T47D (cell line): ENCODE measurements at places on chromosomes 11 and 22.

DNA sequence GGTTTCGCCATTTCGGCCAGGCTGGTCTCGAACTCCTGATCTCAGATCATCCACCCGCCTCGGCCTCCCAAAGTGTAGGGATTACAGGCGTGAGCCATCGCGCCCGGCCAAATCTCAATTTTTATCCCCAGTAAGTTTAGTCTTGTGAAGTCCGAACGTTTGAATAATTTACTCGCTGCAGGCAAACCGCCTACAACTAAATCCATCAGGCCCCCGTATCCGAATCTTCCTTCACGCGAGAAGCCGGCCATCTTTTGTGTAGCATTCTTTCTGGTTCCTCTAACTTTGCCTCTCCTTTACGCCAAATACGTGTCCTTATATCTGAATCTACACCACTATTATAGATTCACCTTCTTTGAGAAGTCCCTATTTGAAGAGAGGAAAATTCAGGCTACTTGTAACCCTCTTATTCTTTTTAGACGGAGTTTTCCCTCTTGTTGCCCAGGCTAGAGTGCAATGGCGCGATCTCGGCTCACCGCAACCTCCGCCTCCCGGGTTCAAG, 581 bp upstream of the EIF3L start:
- peak; percentile 58 for DNase-seq

DNA sequence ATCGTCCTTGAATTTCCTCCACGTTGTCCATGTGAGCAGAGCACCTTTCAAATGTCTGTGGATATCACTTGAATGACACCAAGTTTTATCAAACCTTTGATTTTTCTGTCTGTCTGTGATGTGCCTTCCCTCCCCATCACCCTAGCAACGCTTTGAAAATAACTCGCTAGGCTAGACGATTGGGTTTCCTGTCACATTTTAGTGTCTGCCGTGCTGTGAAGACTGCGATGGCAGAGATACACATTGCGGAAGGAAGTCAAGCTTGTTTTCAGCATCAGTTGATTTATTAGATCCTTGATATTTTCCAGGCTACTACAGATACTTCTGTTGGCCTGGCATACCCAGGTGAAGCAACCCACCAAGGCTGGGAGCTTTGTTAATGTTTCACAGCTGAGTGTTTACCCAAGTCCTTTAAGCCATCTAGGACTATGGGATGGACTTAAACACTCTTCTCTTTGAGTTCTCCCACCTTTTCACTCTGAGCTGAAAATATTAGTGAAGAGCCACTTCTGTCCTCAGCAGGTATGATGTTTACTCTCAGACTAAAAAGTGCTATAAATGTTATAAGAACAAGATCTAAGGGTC, 93.6 kb upstream of the CD44 start:
- DNase-seq = no peak

DNA sequence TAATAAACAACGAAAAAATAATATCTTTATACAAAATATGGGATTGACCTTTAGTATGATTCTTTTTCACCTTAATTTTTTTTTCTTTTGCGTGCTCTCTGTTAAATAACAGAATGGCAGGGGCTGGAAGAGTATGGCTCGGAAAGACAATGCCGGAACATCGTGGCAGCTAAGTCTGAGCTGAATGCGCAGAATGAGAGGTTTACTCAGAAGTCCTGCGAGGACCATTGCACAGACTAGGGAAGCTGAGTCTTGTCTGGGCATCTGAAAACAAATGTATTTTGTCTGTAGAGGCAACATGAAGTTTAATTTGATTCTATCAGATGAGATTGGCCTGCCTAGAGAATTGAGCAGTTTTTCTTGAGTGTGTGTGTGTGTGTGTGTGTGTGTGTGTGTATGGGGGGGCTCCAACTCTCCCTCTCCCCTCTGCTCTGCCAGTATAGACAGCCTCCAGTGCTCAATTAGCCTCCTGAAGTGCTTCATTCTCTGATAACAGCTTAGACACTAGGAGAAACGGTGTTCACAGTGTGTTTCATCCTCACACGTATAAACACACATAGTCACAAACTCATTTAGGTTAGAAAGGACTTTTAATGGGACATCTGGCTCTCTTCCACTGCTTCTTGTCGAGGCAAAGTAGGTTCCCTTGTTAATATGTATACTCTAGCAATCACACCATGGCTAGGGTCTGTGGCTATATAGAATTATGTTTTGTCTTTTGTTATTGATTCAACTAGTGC, 244.3 kb upstream of the SORL1-AS1 start:
- DNase-seq = no peak

- DNase-seq = peak; percentile 37
These were observed 912 bp downstream of the KREMEN1 start for GRCh38 chr22:29073618-29074275.

DNA sequence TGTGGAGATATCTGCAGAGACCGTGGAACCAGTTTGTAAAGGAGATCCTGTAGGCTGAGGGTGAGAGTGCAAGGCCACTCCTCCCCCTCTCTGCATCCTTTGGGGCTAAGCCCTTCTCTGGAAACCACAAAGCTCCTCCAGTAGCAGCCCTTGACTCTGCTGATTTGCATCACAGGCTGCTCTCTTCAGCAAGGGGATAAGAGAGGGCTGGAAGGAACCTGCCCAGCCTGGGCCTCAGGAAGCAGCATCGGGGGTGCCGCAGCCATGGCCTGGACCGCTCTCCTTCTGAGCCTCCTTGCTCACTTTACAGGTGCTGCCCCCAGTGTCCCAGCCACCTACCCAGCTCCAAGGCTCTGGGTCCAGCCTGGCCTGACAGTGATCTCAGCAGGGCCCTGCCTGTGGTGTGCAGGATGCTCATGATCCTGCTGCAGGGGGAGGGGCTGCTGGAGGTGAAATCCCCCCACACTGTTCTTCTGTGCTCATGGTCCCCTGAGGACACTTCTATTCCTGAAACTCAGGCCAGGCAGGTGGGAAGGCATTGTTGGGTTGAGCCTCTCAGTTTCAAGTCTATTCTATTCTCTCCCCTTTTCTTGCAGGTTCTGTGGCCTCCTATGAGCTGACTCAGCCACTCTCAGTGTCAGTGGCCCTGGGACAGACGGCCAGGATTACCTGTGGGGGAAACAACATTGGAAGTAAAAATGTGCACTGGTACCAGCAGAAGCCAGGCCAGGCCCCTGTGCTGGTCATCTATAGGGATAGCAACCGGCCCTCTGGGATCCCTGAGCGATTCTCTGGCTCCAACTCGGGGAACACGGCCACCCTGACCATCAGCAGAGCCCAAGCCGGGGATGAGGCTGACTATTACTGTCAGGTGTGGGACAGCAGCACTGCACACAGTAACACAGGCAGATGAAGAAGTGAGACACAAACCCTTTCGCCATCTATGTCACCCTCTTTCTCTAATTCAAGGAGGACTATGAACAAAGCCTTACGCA, 68.5 kb upstream of the IGLL5 start:
- DNase-seq = no peak

- no peak for DNase-seq
These were observed 46.2 kb upstream of the A4GALT start for GRCh38 chr22:42766860-42767259.

DNA sequence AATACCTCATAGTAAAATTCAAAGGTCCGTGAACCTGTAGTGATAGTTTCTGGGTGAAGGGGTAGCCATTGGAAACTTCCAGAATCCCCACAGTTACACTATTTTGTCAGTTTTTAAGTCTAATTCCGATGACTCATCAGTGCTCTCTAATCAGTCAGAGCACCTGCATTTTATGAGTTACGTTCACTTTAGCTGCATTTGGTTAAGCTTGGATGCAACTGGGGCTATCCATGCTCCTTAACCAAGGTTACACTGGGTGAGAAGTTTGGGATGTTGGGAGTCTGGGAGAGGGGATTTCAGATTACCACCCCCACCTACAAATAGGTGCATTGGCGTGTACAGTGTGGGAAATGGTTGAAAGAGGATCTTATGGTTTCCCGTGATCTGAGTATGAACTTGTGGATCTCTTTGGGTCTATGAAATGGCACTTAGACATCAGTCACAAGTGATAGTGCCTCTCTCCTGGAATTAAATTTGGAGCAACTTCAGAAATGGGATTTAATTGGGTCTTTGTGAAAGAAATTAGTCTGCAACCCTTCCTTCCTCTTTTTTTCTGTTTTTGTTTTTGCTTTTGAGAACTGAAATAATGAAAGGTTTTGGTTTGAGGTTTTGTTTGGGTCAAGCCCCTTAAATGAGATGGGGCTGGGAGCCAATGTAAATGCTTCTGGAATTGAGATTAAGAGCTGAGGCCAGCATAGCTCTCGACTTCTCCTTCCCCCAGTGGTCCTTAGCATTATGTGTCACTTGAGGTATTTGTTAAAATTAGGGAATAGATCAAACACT, 31.5 kb downstream of the EHF start:
- DNase-seq = no peak

DNA sequence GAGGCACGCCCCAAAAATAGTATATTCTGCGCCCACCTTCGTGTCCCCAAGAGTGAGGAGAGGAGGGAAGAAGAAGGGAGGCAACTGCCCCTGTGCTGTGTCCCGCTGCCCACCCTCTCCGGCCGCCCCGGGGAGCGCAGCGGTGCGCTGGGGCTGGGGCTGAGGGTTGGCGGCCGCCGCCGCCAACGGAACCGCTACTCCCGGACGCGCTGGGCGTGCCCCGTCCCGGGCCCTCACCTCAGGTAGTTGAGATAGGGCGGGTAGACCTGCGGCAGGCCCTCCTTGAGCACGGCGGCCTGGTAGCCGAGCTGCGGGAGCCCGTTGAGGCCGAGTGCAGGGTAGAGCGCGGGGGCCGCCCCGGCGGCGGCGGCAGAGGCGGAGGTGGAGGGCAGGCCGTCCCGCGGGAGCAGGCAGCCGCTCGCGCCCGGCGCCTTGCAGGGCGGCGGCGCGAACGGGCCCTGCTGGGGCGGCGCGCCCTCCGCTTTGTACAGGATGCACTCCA, 2.4 kb downstream of the PGR start:
- peak; percentile 21 for DNase-seq
